ENCODE measurements at places on chromosomes 1 and 21.

GRCh38 chr1:204714861-204715511 is 29.4 kb upstream of the LRRN2 start:
- DNase-seq = no peak

- DNase-seq = no peak
These were observed 35.6 kb downstream of the PTPN14 start for GRCh38 chr1:214515544-214516433.

- DNase-seq = peak; percentile 39
These were observed 5.5 kb upstream of the RGS21 start for GRCh38 chr1:192311281-192311680.

GRCh38 chr21:42974832-42975820 is 764 bp downstream of the PKNOX1 start:
- DNase-seq = peak; percentile 70

All from kidney tubule cell (primary cell).